ENCODE measurements at places on chromosomes 12 and 14. TPM values are rescaled to one million over a fixed set of nuclear protein-coding genes. Genes with fewer than 3 reads are reported as not detected.
A peak's percentile ranks its signal among the peaks of the same experiment; 100 is the strongest.

GRCh38 chr12:66188584-66189485 lies at the start of gene IRAK3:
IRAK3 (plus strand) TSS chr12:66189214; CDS start chr12:66189300, 86 bp downstream.
- H3K36me3 ChIP-seq: peaks cover 2% of the 10 kb centered on the region
- DNase-seq: peak; percentile 84
- peak within 1 kb of the TSS; percentile 2 for H3K27ac ChIP-seq
- peak within 1 kb of the TSS; percentile 67 for H3K4me3 ChIP-seq
- H3K27me3 ChIP-seq: peaks cover 45% of the 10 kb centered on the region

Gene OS9
- 92.6 TPM for total RNA-seq

DNA sequence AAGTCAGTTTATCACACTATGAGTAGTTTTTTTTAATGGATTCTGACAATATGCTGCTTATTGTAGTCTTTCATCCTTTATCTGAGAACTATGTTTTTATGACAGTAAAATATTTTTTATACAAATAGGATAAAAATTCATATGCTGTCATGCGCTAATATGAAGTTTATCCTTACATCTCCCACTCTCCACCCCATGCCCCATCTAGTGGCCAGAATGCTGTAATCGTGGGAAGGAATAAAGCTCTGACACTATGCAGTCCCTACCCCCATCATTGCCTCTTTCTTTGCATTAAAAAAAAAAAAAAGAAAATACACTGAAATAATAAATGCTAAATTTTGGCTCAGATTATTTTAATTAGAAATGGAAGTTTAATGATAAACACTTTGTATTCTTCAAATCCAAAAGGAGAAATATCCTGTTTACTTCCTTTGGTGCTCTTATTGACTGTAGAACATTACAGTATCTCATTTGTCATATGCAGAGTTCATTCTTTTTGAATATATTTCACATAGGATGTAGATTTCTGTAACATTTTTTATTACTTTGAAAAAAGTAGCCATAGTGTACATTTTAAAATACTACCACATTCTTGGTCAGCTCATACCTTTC lies 145.9 kb upstream of the SLCO1C1 start:
- H3K27ac ChIP-seq: no peak overlapping the region
- H3K4me1 ChIP-seq: no peaks in the 10 kb centered on the region
- no peaks in the 10 kb centered on the region for H3K36me3 ChIP-seq
- DNase-seq: no peak

Gene VRTN
- not detected for total RNA-seq

- no peaks in the 10 kb centered on the region for H3K36me3 ChIP-seq
- no peak for DNase-seq
- peaks cover 50% of the 10 kb centered on the region for H3K27me3 ChIP-seq
- H3K4me1 ChIP-seq: peaks cover 4% of the 10 kb centered on the region
Observed at GRCh38 chr12:94875525-94875924, 128.0 kb downstream of the NDUFA12 start.

DNA sequence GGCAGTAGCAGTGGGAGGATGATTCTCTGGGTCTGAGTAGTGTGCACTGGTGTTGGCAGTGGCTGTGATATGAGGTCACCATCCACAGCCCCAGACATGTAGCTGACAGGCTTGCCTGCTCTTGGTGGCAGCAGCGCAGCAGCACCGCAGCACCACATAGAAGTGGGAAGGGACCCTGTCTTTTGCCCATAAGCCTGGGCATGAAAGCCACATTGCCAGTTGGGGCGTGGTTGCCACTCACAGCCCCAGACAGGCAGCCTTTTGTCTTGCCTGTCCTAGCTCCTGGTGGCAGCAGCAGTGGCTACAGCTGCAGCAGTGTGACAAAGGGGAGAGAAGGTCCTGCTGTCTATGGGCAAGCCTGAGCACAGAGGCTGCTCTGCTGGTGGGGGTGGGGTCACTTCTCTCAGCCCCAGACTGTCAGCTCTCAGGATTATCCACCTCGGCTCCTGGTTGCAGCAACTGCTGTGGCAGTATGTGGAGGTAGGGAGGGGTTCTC lies 71.5 kb downstream of the BRMS1L start:
- peaks cover 11% of the 10 kb centered on the region for H3K27me3 ChIP-seq
- no peaks in the 10 kb centered on the region for H3K36me3 ChIP-seq
- DNase-seq: no peak
- no peak overlapping the region for H3K27ac ChIP-seq
- H3K4me3 ChIP-seq: no peak overlapping the region
- no peaks in the 10 kb centered on the region for H3K4me1 ChIP-seq

GRCh38 chr14:101878211-101878821 lies 86.1 kb upstream of the DYNC1H1 start:
- H3K4me3 ChIP-seq: no peak overlapping the region
- H3K27ac ChIP-seq: peak overlapping the region; percentile 87
- peaks cover 62% of the 10 kb centered on the region for H3K4me1 ChIP-seq
- H3K36me3 ChIP-seq: peaks cover 44% of the 10 kb centered on the region

GRCh38 chr14:87644689-87645088 lies 348.3 kb downstream of the GALC start:
- DNase-seq: no peak
- H3K4me3 ChIP-seq: no peak overlapping the region
- H3K27me3 ChIP-seq: no peaks in the 10 kb centered on the region
- H3K36me3 ChIP-seq: no peaks in the 10 kb centered on the region
- no peak overlapping the region for H3K27ac ChIP-seq

Gene ALDH6A1
- 10.8 TPM for total RNA-seq

Gene LRTM2
- 0.16 TPM for total RNA-seq

Gene REP15
- total RNA-seq: 0.77 TPM

DNA sequence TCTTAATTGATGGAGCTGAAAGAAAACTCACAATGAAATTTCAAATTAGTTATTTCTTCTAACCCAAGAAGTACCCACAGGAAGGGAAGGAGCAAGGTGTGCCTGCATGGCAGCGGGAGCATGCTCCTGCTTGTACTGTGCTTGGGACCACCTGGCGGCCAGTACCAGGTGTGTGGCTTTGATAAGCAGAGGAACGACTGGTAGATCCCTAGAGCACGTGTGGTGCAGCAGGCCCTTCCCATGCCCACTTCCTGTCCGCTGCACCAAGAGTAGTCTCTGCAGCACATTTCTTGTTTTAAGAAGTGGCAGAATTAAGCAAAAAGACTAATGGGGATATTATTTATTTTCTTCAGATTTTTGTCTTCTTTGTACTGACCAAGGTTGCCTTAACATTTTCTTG lies 122.3 kb upstream of the ATF1 start:
- no peak overlapping the region for H3K4me3 ChIP-seq
- DNase-seq: no peak
- peaks cover 24% of the 10 kb centered on the region for H3K4me1 ChIP-seq
- H3K27me3 ChIP-seq: no peaks in the 10 kb centered on the region
- H3K36me3 ChIP-seq: peaks cover 16% of the 10 kb centered on the region
- no peak overlapping the region for H3K27ac ChIP-seq

DNA sequence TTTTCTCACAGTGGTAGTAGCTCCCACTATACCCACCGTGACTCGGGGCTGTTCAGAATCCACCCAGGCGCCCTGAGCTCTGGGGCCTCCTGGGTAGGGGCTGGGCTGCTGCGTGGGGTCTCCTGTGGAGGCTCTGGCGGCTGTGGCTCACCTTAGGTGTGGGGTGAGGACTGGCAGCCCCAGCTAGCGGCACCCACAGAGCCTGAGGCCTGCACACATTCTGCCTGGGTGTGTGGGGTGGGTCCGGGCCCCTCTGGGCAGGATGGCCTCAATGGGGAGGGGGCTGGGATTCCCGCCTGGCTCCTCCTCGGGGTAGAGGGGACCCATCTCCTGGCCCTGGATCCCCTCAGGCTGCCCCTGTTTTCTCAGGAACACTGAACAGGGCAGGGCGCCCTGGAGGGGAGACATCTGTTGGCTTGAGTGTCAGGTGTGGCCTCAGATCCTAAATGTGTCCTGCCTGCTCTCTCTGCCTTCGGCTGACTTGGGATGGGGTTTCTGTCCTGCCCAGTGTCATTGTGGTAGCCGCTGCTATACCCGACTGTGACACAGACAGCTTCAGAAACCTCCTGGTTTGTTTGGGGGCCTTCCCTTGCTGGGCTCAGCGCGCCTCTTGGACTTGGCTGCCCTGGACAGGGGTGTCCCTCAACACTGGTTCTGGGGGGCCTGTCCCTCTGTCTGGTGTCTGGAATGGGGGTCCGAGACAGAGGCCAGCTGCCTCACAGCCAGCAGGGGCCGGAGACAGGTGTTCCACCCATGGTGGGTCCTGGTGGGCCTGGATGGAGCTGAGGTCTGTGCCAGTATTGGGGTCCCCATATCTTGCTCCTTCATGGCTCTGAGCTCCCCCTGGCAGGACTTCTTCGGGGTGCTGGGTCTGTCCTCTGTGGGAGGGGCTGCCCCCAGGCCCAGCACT lies 354.9 kb downstream of the TMEM121 start:
- no peaks in the 10 kb centered on the region for H3K4me1 ChIP-seq
- peaks cover 22% of the 10 kb centered on the region for H3K27me3 ChIP-seq
- no peak overlapping the region for H3K4me3 ChIP-seq
- H3K27ac ChIP-seq: no peak overlapping the region
- no peak for DNase-seq

GRCh38 chr14:32726516-32726915 lies 212.2 kb upstream of the NPAS3 start:
- no peaks in the 10 kb centered on the region for H3K27me3 ChIP-seq
- no peak overlapping the region for H3K4me3 ChIP-seq
- H3K4me1 ChIP-seq: no peaks in the 10 kb centered on the region
- H3K27ac ChIP-seq: no peak overlapping the region
- H3K36me3 ChIP-seq: no peaks in the 10 kb centered on the region

- no peaks in the 10 kb centered on the region for H3K36me3 ChIP-seq
- no peak for DNase-seq
- H3K4me3 ChIP-seq: no peak overlapping the region
- H3K27me3 ChIP-seq: peaks cover 3% of the 10 kb centered on the region
- H3K27ac ChIP-seq: no peak overlapping the region
- peaks cover 7% of the 10 kb centered on the region for H3K4me1 ChIP-seq
Observed at GRCh38 chr12:67540920-67541624, 107.5 kb upstream of the DYRK2 start.

DNA sequence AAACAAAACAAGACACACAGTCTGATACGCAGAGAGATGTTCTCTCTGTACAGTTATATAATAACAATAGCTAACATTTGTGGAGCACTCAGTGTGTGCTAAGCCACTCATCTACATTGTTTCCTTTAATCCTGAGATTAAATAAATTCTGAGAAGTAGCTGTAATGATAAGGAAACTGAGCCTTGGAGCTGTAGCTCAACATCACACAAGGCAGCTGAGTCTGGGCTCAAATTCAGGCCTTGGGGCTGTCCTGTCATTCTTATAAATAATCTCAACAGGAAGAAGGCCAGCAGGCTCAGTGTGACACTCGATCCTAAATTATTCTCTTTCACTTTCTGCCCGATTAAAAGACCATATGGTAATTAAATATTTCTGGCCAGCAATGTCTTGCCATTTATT lies 24.5 kb downstream of the CDKN1B start:
- H3K4me3 ChIP-seq: no peak overlapping the region
- DNase-seq: no peak
- no peaks in the 10 kb centered on the region for H3K27me3 ChIP-seq
- H3K27ac ChIP-seq: no peak overlapping the region
- peaks cover 30% of the 10 kb centered on the region for H3K4me1 ChIP-seq
- H3K36me3 ChIP-seq: peaks cover 32% of the 10 kb centered on the region

DNA sequence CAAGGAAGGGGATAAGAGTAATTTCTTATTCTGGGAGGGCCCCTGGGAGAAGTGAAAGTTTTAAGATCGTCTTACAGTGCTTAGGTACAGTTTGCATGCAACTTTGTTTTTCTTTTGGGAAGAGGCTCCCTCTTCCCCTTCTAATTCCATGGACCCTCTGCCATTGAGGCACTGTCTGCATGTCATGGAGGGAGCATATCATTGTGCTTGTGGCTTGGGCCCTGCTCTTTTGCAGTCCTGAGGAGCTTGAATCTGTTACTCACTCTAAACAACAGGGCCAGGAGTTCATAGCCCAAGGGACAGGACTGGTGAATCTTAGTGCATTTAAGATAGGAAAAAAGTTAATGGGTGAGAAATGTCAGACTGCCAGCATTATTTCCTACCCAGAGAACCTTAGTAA lies 2.3 kb downstream of the UBE3B start:
- no peak for DNase-seq
- H3K4me3 ChIP-seq: peak overlapping the region; percentile 1
- peaks cover 26% of the 10 kb centered on the region for H3K4me1 ChIP-seq
- H3K27me3 ChIP-seq: peaks cover 2% of the 10 kb centered on the region
- H3K27ac ChIP-seq: no peak overlapping the region

Gene LRP6
- total RNA-seq: 5.8 TPM

Gene GAS2L3
- total RNA-seq: 1.6 TPM

Gene B4GALNT3
- 6.6 TPM for total RNA-seq

DNA sequence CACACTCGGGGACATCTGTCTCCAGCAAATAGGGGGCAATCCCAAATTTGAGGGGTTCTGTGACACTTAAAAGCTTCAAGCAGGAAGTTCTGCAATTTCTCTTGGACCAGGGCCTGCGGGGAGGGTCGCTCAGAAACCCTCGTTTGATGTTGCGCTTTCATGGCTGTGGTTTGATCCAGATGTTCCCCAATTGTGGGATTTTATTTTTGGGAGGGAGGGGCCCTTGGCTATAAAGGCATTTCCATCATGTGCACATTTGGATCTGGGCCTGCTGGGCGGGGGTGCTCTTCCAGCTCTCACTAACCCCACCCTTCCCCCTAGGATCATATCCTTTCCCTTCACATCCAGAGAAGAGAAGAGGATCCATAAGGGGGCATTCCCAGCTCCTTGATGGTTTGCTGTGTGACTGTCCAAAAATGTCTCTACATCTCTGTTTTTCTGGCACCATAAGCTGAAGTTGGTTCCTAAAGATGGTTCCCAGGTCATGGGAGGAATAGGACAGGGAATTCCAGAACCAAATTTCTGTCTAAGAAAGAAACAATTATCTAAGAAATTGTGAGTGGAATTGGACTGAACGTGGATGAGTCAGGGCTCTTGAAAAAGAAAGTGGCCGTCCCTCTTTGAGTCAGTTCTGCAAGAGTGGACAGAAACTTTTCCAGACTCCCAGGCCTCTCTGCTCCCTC lies 47.2 kb downstream of the SMUG1 start:
- no peak for DNase-seq
- H3K4me3 ChIP-seq: no peak overlapping the region
- no peaks in the 10 kb centered on the region for H3K36me3 ChIP-seq
- H3K27me3 ChIP-seq: peaks cover 47% of the 10 kb centered on the region
- H3K27ac ChIP-seq: no peak overlapping the region
- no peaks in the 10 kb centered on the region for H3K4me1 ChIP-seq

GRCh38 chr12:105876396-105876927 lies 262.3 kb downstream of the NUAK1 start:
- H3K27ac ChIP-seq: no peak overlapping the region
- H3K36me3 ChIP-seq: no peaks in the 10 kb centered on the region
- no peaks in the 10 kb centered on the region for H3K4me1 ChIP-seq
- H3K4me3 ChIP-seq: no peak overlapping the region

Gene KLRG1
- total RNA-seq: 0.71 TPM

Gene PPFIBP1
- 32.0 TPM for total RNA-seq

Gene KCNJ8
- not detected for total RNA-seq

Gene VWF
- total RNA-seq: 0.09 TPM
